Sciatic nerve (tissue), 2 donors: ENCODE measurements at places on chromosomes 5 and 9.

DNA sequence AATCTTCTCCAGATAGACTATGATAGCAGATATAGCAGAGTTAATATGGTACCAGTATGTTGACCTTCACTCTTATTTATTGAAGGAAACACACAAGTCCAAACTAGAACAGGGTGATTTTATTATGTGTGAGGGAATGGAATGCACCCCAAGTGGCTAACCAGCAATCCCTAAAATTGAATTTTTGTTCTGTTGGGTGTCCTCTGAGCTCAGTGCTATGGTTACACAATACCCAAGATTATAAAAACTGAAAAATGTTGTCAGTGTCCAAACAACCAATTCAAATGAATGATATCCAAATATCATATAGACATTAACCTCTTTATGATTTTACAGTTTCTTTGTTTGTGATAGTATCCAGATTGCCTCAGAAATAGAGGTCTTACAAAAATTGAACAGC lies 60.9 kb downstream of the NNT start:
- no peak for DNase-seq

DNA sequence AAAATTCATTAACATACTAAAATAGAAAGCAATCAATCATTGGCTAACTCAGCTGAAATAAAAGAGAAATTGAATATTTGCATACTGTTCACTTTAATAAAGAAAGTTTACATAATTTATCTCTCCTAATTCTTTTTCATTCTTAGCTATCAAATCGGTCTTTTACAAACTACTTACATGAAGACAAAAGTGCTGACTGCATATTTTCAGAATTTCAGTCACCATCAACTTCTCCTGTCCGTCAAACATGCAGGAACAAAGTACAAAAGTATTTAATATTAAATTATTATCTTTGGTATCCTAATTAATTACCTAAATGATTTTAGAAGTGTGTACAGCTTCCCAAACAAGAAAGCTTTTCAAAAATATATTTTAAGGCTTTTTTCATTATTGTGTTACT lies 248.4 kb downstream of the CYLC2 start:
- DNase-seq: no peak

GRCh38 chr5:163978897-163979296 lies 473.5 kb downstream of the MAT2B start:
- no peak for DNase-seq

GRCh38 chr9:129619787-129620668 lies 873 bp downstream of the C9orf50 start:
- no peak for DNase-seq

GRCh38 chr9:137479892-137480685 lies 21.0 kb upstream of the NSMF start:
- peak; percentile 48 for DNase-seq

DNA sequence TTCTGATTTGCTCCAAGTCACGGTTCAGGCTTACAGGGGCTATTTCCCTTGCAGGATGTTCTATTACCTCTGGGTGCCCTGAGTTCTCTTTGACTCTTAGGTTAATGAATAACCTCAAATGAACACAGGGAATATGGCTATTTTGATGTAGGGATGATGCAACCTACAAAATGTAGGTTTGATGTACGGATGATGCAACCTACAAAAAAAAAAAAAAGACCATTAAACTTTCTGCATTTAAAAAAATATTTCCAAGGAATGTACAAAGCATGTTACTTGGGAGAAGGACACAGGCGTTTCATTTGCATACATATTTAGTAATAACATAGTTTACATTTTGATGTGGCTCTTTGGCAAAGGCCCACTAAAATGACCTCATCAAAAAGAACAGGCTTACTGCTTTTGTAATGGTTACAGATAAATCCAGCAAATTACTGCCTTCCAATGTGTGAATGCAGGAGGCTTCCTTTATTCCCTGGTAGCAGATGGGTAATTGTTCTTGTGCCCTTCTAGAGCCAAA lies 36.3 kb downstream of the ZNF474 start:
- DNase-seq: no peak

GRCh38 chr9:115050002-115050490 lies 67.9 kb downstream of the TNC start:
- DNase-seq: no peak

- DNase-seq: no peak
Measured at GRCh38 chr5:32259033-32259432, 53.7 kb downstream of the MTMR12 start.

GRCh38 chr9:5817862-5818261 lies 15.1 kb downstream of the ERMP1 start:
- DNase-seq: no peak

DNA sequence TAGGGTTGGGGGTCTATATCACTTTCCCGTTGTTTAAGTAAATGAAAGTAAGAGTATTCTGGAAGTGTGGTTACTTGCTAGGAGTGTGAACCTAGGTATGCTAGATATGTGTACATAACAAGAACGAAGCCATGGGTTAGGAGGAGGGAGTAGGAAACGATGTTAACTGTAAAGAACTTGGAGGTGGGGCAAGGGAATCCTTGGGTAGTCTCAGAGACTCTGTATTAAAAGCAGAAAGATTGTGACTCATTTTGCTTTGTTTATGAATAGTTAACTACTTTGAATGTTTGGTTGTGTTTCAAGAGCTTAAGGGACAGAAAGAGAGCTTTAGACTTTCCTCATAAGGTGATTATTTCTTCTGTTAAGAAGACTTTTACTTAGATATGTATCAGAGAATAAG lies 59.9 kb downstream of the TMEM252 start:
- DNase-seq: no peak

DNA sequence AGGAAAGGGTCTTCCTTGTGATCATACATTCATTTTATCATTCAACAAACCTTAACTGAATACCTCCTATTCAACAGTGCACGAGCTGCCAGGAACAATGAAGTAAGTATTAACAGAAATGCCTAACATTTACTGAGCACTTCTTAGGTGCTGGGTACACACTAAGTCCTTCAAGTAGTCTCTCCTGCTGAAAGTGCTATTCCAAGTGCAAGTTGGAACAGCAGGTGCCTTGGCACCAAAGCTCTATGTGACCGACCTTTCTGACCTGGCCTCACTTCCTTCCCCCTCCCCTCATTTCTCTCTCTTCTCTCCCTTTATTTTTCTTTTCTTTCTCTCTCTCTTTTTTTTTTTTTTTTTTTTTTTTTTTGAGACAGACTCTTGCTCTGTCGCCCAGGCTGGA lies 94.5 kb downstream of the GRIA1 start:
- DNase-seq: no peak

GRCh38 chr5:148776780-148777179 lies 49.6 kb upstream of the ADRB2 start:
- DNase-seq: no peak

- DNase-seq: no peak
Measured at GRCh38 chr5:72623323-72623722, 116.1 kb upstream of the ZNF366 start.

DNA sequence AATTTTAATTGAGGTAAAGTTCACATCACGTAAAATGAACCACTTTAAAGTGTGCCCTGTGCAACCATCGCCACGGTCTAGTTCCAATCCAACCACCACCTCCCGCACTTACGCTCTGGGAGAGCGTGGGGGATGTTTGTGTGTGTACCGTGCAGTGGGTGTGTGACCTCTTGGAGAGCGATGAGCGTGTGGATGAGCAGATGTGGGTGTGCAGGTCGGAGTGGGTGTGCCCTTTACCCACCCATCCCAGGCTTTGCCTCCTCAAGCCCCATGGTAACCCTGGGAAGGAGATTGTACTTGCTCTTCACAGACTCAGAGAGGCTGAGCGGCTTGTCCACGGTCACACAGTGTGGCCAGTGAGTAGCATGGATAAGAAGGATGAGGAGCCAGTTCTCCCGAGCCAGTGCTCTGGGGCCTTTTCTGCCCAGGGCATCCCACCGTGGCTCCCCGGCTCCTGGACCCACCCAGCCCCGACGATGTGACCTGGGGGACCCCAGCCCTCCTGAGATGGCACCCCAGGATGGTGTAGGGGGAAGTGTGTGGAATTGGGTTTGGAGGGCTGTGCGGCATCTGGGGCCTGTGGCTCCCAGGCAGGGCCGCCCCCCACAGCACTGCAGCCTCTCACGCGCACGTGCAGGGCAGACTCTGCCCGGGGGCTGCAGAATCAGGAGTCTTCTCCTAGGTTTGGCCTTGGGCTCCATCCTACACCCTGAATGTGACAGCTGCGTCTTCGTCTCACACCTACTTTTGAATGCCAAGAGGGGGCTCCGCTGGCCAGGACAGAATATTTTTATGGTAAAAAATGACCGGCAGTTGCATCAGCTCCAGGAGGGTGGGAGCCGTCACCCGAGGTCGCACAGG lies 13.6 kb downstream of the LHX3 start:
- no peak for DNase-seq

DNA sequence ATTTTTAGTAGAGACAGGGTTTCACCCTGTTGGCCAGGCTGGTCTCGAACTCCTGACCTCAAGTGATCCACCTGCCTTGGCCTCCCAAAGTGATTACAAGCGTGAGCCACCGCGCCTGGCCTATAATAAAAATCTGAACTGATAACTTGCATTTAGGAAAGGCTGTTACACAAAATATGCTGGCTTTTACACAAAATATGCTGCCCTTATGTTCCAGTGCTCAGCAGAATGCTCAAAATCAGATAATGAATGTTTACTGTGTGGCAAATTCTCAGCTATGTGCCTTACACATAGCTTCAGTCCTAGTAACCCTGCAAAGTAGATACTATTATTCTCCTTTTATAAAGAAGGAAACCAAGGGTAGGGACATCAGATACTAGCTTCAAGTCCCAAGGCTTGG lies 141.3 kb upstream of the MSX2 start:
- no peak for DNase-seq

- no peak for DNase-seq
Measured at GRCh38 chr9:112796485-112796884, 45.9 kb downstream of the SNX30 start.

DNA sequence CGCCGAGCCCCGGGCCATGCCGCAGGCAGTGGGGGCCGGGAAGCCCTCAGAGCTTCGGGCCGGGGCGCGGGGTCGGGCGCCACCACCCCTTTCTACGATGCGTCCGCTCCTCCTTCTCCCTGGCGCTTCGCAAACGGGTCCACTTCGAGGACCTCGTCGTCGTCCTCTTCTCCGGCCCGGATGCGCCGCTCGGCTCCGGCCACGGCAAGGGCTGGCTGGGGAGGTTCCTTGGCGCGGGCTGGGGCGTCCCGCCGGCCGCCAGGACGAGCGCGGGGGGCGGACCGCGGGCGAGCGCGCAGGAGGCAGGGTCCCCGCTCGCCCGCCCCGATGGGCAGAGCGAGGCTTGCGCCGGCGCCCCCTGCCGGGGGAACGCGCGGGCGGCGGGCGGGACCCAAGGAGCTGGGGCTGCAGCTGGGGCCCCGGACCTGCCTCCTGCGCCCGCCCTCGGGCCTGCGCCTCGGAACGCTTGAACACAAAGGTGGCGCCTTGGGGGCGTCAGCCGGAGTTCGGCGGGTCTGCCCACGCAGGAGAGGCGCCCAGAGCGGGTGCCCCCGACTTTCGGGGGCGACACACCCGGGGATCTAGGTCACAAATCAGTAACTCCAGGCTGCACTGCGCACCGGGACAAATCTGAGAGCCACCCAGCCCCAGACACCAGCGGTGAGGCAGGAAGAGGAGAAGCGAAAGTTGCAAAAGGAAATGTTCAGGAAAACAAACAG lies at the start of gene ROR2:
Gene ROR2 (minus strand): TSS at position 283 of the 719 bp plus-strand sequence.
- peak; percentile 72 for DNase-seq

DNA sequence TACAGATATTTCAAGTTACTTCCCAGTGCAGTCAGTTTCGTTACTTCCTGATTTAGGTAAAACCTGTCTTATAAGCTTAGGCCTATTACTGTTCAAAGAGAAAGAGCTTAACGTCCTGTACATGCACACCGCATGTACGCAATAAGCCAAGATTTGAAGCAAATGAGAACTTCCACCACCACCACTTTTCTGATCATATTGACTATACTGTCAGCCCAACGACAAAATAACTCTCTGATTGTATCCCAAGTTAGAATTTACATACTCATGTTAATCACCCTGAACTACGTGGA lies 5.1 kb downstream of the NFIB start:
- DNase-seq: no peak

GRCh38 chr5:142697356-142698255 lies 11.7 kb upstream of the FGF1 start:
- DNase-seq: peak; percentile 75

- no peak for DNase-seq
Measured at GRCh38 chr9:88056876-88057275, 81.4 kb downstream of the SPATA31C2 start.

GRCh38 chr9:72363236-72363635 lies 1.8 kb downstream of the ZFAND5 start:
- no peak for DNase-seq

- no peak for DNase-seq
Measured at GRCh38 chr9:5041390-5042115, 56.5 kb downstream of the JAK2 start.

DNA sequence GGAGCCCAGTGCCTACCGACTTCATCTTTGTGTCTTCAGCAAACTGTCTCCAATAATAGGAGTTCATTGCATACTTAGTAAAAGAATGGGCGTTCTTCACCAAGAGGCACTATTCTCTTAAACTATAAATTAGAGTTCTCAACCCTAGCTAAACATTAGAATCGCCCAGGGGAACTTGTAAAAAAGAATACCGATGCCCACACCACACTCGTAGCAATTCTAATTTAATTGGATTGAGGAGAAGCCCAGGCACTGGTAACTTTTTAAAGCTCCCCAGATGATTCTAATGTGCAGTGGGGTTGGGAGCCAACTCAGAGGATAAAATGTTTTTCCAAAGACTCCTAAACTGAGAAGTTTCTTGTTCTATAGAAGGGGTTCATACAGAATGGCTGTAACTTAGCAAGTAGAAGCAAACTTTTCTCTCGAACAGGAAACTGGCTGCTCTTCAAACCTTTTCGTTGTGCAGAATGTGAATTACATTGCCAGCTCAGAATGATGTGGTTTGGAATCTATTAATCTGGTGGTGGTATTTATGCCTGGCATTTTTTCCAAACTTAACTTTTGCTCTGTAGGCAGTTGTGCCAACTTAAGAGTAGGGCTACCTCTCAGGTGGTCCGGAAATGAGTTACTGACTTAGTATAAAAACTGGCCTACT lies 26.4 kb upstream of the NFIB start:
- DNase-seq: no peak

- DNase-seq: peak; percentile 74
Measured at GRCh38 chr9:127397646-127398274, 791 bp downstream of the SLC2A8 start.

GRCh38 chr5:56415356-56415765 lies 182.2 kb upstream of the ANKRD55 start:
- peak; percentile 69 for DNase-seq

DNA sequence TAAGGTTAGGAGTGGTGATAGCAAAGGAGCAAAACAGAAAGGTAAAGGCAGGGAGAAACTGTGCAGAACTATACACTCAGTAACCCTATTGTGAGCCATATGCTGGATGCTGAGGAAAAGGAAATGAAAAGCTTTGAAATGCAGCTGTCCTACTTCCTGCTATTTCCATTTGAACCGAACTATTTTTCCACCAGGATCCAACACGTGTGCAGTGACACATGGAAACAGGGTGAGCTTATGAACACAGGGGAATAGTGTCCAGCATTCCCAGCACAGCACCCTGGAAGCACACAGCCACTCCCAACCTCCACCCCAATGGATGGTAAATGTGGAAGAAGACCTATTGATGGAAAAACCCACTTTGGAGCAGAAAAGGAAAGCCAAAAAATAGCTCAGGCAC lies 69.0 kb upstream of the SLC12A2 start:
- DNase-seq: no peak
